ENCODE measurements at places on chromosomes 2 and 18.

DNA sequence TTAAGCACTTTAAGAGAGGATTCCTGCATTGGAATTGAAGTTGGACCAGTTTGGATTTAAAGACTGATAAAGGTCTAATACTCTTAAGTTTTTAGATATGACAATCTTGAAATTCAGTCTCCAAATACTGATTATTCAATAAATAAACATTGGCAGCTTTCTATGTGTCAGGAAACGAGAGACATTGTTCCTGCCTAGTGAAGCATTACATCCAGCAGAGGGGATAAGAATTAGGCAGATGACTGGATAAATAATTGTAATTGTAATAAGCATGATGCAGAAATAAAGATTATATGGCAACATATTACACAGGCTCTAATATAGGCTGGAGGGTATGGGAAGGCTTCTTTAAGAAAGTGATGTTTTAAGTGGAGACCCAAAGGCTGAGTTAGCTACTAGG, 226.5 kb upstream of the MMADHC start:
- no peak for DNase-seq

- DNase-seq = no peak
Measured at GRCh38 chr18:69956057-69956456, 8.4 kb upstream of the CD226 start.

DNA sequence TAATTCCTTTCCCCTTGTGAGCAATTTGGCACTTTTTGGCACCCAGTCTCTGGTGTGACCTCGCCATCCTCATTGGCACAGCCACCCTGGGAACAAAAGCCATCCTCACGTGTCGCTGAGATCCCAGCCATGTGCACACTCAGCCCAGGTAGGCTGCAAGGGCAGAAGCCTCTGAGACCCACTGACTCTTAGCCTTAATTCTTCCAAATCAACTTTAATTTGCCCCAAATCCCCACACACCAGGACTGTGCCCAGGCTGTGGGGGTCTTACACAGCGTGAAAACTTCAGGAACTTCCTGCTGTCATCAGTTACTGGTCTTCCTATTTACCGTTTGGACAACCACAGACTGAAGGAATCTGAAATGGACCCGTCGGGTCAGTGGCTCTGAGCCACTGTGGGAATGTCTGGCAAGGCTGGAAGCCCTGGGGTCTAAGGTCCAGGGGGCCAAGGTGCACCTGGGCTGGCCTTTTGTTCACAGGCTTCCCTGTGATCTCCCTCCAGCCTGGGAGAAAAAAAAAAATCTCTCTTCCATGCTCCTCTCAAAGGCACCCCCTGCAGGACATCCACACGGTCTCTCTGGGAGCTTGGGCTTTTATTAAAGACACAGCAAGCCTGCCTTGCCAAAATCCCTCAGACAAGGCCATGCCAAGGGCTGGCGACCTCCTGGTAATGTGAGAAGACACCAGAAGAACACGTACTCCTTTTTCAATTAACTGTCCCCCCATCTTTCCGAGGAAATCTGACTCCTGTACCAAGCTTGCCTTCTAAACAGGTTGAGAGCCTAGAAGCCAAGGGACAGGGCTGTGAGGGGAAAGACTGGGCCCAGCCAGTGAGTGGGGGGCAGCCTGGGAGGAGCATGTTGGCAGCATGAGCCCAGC, 42.1 kb upstream of the LAPTM4A start:
- no peak for DNase-seq

DNA sequence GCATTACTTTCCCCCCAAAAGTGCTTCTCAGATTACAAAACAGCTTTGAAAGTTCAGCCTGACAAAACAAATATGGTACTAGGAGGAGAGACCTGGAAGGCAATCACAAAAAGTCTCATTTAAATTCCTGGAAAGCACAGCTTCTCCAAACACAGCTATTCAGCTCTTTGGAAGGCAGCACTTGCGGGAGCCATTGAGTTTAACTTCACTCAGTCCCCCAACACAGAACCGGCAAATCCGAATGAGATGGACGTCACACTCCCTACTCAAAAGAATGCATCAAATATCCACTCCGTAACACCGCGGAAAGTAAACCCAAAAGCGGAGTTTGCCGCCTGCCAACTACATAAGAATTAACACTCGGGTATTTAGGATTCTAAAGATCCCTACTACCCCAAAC, 638 bp downstream of the ST6GAL2 start:
- no peak for DNase-seq

DNA sequence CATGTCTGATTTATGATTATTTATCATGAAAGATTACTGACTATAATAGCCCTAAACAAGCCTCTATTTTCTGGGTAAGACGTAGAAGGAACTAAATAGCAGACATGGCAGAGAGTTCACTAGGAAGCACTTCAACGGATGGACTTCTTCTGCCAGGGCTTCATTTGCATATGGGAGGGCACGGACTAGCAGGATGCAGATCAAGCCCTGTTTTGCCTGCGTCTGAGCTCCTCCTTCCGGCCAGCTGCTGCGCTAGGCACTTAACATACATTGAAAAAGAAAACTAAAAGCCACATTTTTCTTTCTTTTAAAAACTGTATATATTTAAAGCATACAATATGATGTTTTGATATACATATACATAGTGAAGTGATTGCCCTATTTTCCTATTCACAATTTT, 340.0 kb upstream of the MEX3C start:
- no peak for DNase-seq

DNA sequence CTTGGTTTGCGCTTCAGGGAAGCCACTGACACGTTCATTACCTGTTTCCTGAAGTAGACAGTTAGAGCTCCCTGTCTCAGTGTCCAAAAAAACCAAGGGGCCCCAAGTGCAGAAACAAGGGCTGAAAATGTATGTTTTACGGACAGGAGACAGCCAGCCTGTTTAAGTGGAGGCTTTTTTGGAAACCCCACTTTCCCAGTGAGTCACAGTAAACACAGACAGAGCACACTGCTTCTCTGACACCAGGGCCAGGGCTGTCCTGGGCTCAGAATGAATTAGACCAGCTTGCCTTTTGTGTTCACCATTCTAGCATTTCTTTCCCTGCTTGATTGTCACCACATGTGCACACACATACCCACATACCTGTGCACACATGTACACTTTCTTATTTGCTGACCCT, 128.6 kb downstream of the SH3RF3 start:
- no peak for DNase-seq

GRCh38 chr2:1010415-1010930, 59.8 kb downstream of the SNTG2 start:
- no peak for DNase-seq

GRCh38 chr18:33578518-33579348, 714 bp downstream of the ASXL3 start:
- DNase-seq = no peak

GRCh38 chr2:209602259-209602658, 169.4 kb upstream of the UNC80 start:
- no peak for DNase-seq

DNA sequence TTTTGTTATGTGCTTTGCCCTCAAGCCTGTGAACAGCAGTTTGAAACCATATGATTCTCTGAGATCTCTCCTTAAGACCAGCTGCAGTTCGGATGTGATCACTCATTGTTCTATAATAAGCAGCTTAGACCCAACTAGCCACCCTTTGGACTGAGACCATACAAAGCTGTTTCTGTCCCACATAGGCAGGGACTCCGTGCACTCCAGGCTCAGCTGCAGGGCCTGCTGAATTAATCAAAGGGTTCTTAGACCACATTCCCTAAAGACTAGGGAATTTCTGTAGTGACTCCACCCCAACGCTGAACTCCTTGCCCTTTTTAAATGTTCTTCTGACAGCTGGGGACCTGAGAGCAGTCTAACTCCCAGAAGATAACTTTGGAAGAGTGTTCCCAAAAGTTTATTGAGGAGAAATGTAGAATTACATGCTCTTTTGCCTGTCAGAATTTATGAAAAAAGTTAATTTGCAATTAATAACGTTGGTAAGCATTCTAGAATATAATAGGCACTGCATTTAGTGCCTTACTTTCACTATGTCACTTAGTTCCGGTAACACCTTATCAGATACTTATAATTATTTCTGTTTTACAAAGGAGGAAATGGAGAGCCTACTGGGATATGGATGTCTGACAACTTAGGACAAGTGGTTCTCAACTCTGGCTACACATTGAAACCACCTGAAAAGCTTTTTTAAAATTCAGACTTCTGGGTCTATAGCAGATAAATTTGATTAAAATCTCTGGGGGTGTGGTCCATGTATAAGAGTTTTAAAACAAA, 42.3 kb downstream of the GULP1 start:
- DNase-seq = no peak

DNA sequence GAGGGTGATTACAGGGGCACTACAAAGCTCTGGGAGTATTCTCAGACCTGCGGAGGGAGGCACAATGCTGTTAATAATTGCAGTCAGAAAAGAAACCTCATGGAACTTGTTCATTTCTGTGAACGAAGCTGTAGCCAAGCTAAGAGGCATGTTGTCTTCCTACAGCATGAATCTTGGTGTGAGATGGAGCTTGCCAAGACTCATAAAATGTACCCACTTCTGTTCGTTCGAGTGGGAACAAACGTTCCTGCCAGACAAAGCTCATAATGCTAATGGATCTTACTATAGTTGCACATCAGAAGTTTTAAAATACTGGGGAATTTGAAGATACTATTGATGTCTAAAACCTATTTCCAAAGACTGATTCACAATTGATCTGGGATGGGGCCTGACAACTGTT, 489.1 kb downstream of the ZEB2 start:
- no peak for DNase-seq

DNA sequence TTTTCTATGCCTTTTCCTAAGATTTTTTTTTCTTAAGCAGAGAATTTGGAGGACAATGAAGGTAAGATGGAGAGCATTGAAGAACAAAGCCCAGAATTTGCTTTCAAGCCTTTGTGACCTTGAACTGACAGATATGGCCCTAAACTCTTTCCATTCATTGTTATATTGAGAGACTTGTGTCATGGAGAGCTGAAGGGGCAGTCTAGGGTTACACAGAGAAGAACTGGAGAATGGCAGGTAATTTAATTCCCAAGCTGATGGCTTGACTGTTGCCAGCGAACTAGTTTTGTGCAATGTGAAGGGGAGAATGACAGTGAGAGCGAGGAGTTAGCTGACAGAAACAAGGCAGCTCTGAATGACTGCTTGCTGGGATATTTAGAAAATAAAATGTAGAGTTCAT, 1344.2 kb downstream of the LRP1B start:
- no peak for DNase-seq

DNA sequence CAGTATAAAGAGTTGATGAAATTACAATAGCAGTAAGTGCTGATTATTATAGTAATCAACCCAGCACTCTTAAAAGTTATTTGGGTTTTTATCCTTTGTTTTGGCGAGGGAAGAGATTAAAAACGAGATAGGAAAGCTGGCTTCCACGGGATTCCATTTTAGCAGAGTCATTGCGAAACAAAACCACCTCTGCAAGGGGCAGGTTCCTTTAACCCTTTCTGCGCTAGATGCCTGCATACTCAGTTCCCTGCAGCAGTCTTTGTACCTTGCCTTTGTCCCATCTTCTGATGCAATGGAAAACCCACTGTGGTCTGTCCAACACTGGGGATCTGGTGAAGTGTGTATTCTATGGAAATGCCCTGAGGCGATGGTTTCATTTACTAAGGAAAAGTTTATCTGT, 2.7 kb downstream of the YPEL5 start:
- peak; percentile 32 for DNase-seq

DNA sequence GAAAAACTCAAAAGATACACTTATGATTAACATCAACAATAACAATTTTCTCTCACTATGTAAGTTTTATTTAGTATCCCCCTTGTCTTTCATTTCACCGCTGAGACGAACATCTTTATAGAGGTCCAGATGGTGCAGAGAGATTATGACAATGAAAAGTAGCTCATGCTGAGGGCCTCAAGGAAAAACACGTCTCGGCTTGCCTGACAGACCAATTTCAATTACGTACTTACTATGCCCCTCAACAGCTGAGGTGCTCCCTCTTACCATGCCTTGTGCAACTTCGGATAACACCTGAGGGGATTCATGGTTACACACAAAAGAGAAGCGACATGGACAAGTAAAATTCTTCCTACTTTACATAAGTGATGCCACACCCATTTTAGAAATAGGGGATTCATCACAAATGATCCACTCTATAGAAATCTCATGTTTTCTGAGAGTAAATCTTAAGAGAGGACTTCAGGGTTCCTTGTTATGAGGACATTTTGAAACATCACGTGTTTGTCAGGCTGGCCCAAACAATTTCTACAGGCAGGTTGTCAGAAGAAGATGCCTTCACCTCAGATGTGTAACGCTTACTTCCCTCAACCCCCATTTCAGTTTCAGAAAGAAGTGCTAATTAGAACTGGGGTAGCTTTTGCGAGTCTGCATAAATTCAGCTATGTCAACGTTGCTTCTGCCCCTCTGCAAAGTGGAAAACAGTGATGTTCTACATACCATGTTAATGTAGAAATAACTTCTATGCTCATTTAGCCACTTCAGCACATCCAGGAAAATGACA, 191.4 kb downstream of the NRXN1 start:
- no peak for DNase-seq

DNA sequence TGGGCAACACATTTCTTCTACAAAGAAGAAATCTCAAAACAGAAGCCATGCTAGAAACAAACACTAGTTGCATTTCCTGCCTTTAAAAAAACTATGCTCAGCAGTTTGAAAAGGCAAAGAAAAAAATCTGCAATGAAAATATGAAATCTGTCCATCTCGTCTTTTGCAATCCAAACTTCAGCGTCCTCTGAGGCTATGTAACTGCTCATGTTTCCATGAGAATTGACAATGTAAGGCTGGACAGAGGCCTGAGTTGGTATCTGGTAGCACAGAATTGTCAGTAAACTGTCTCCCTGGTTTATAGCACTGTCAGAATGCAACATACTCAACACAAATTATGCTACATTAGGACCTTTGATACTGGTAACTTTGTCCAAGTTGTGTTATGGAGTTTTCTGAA, 429.9 kb downstream of the ARHGAP15 start:
- no peak for DNase-seq

DNA sequence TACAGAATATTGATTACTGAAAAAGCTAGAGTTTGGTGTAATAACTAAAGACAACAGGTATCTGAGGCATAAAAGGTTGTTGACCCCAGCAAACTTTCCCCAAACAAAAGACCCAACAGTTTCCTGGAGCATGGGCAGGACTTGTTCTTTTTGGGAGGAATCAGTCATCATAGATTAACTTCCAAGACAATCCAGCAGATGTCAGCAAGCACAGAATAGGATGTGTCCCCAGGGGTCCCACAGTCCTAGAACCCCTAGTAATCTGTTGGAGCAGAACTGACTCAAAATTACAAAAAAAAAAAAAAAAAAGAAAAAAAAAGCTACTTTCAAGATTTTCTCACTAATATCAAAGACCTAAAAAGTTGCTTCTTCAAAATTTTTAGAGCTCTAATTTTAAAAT, 564.7 kb upstream of the SLC39A10 start:
- no peak for DNase-seq

- DNase-seq = no peak
Measured at GRCh38 chr2:10457846-10458598, 9.9 kb upstream of the ODC1 start.

- DNase-seq = no peak
Measured at GRCh38 chr2:95024960-95025405, 525 bp upstream of the MAL start.

DNA sequence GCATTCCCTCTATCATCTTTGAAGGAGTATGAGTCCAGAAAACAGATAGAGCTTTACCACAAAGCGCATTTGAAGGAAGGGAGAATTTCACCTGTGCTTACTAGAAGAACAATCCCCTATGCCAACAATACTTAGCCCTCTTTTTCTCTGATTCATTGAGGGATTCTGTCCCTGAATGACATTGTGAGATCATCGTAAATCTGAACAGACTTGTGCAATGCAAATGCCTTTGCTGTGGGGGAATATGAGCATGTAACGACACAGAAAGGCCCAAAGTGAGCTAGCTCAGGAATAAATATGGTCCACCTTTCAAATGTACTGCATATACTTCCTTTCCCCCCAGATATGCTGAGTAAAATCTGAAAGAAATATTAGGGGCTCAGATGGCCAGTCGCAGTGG, 67.6 kb downstream of the SCN1A start:
- DNase-seq = no peak

Data from activated naive CD8-positive, alpha-beta T cell treated with anti-CD3 and anti-CD28 coated beads for 36 hours (primary cell).